ENCODE measurements at places on chromosomes 5 and 9.

DNA sequence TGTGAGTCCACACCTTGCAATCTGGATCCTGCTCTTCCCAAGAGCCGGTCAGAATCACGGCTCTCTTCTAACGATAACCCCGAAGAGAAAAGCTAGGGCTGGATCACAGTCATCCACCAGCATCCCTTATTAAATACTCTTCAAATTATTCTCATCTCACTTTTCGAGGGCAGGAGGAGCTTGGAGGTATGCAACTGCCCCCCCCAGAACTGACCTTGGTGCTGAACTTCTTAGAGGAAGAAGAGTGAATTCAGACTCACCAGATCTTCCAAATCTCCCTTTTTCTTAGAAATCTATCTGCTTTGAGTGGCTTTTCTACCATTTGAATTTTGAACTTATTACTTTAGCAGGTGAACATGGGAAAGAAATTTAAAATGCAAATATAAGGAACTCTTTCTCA is 75.7 kb downstream of the MED10 start:
- DNase-seq, result no peak

DNA sequence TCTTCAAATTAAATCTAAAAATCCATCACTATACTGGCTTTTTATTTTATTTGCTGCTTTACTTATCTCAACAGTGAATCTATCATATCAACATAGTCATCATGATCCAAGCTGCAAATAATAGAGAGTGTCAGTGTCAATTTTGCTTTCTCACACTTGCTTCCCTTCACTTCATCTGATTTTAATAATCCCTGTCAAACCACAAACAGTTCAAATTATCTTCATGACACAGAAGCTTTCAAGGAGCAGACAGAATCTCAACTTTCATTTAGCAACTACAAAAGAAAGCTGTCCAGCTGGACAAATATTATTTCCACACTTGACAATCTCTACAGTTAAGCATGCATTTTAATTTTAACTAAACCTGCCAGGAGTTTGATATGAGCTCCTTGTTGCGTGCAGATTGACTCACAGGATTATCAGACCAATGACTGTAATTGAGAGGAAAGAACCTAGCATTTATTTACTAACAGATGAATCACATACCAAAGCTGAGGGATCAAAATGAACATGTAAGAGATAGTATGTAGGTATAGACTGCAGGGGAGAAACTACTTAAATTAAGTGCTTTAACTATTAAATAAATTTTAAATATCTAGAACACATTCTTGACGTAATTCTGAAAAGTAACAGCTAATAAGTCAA is 56.0 kb downstream of the KIAA0825 start:
- DNase-seq, result no peak

DNA sequence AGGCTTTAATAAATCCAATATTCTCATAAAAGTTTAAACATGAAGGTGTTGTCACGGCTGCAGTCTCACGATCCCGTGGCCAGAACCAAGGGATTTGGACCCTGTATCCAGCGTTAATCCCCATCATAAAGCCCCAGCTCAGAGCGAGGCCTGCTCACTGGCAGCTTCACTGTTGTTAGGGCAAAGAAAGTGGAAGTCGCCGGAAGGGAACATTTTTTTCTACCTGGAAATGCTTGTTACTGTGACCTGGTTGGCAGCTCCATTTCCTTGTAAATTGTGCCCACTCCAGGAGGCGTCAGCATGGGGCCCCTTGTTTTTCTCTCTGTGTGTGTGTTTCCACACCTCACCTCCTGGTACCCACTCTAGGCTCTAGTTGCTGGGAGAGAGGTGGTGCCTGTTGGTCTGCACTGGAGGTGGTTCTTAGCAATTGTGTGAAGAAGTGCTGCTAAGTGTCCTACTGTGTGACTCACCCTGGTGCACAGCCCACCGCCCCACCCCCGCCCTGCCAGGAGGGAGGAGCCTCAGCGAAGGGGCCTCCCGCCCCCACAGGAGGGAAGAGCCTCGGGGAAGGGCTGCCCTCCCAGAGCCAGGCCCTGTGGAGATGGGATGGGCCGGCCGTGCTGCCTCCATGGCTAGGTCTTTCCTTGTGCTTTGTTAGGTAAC is 105.1 kb downstream of the EHMT1 start:
- DNase-seq, result no peak

- DNase-seq, result no peak
Measured at GRCh38 chr9:128190516-128191405, 611 bp downstream of the CIZ1 start.

GRCh38 chr9:116687074-116687753 is at the start of gene TRIM32:
TRIM32 (plus strand) TSS chr9:116687305; CDS start chr9:116697743, 10,438 bp downstream.
- peak; percentile 90 for DNase-seq

Measured in CD4-positive, alpha-beta T cell treated with Interleukin-1 beta for 1 hour (primary cell).